Sciatic nerve (tissue), 2 donors: ENCODE measurements at places on chromosomes 3 and 15.
A peak's percentile ranks its signal among the peaks of the same experiment; 100 is the strongest.

DNA sequence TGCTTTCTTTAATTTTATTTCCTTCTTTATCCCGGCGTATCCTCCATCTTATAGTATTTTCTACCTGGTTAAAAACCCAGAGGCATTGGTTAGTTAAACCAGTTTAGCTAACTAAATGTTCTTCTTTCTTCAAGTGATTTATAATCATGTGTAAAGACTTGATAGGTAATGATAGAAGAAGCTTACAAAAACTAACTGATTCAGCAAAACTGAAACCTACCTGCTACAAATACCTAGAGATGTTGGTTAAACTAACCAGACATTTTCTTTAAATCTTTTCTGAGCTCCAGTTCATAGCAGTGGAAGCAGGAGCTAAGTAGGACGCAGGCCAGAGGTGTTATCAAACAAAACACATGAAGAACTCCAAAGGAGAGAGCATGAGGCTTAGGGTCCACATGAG lies 44.8 kb downstream of the LEO1 start:
- no peak for DNase-seq

DNA sequence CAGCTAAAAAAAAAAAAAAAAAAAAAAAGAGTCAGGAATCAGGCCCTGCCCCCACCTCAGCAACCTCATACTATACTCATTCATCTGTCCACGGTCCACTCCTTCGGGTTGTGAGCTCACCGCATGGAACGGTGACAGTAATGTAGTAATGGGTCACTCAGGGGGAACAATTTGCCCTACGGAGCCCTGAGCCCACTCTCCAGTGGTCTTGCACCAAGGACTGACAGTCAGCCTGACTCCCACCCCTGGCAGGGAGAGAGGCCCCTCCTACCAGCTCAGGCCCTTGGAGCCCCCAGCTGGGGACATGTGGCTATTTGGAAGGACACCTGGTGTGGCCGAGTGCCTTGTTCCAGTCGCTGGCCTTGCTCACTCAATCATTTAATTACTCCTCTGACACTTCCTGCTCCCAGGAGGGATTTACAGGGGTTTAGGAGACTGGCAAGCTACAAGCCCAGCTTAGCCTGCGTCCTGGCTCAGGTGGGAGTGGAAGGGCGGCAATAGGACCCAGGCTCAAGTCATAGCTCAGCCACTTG lies 19.9 kb upstream of the CACNA2D2 start:
- DNase-seq, result no peak

GRCh38 chr3:38151667-38152265 lies 13.3 kb downstream of the MYD88 start:
- DNase-seq, result no peak

GRCh38 chr3:66075281-66075680 lies 36.6 kb upstream of the MAGI1 start:
- no peak for DNase-seq

DNA sequence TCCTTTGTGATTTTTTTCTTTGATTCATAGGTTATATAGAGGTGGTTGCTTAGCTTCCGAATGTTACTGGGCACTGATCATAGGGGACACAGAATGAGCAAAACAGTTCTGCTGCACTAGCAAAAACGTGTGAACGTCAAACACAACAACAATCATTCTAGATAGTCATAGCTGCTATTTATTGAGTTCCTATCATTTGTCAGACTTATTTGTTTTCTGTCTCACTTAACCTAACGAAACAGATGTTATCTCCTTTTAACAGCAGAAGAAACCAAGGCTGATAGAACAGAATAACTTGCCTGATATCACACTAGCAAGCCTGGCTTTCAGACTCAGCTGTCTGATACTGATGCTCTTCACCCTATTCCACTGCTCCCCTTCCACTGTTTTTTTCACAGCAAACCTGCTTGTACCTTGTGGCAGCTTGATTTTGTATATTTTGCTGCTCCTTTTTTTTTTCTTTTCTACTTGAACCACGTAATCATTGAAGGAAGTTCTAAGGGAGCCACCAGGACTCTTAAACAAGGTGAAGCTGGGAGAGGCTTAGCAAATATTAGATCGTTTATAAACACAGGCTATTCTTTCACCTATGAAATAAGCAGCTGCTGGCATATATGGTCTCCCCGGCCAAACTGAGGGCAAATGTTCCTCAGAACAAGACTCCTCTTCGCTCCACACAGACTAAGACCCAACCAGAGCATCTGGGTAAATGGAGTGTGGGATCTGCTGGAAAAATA lies 78.8 kb downstream of the MCF2L2 start:
- no peak for DNase-seq

- DNase-seq, result no peak
Measured at GRCh38 chr3:115784739-115785536, 161.6 kb downstream of the GAP43 start.

DNA sequence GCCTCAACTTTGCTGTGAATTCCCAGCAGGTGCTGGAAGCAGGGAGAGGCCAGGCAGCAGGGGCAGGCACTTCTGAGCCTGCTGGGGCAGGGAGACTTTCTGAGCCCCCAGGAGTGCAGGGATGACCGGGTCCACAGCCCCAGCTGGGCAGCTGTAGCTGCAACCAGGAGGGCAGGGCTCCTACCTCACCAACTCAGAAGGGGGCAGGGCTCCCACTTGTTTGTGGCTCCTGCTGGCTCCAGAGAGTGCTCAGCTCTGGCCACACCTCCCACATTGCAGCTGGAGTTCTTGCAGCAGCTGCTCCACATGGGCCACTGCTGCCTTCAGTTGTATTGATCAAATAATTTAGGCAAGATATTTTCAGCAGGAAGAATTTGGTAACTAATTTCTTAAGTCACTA lies 812.3 kb downstream of the NSUN3 start:
- DNase-seq, result no peak

DNA sequence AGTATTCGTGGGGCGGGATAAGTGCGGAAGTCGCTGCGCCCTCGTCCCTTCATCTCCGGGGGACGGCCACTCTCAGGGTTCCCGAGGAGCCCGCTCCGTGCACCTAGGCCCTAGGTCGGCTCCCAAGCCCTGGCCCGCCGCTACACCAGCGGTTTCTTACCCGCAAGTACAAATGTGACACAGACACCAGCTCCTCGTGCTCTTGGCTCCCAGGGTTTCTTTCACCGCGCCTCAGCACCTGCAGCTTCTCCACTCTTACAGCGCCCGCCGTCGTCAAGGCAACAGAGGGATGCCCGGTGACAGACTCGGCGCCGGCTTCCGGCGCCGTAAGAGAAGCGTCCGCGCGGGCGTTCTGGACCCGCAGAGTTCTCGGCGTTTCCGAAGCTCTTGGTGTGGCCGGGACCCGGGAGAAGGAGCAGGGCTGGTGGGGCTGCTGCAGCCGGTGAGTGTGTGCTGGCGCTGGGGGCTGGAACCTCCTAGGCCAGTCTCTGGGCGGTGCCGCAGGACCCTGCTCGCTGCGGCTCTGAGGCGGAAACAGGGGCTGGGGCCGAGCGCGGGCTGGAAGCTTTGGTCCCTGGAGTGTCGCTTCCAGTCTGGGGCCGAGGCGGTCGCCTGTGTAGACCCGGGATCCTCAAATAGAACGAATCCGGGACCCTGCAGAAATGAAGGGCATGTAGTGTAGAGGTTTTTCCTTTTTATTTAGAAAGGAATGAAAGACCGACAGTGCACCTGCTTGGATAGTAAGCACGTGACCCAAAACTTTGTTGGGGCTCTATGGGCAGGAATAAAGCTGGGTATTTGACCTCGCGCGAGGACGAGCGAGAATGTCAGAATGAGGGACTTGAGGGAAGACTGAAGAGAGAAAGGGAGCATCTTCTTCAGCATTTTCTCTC lies 155.4 kb upstream of the GOLGA6L4 start:
- peak; percentile 54 for DNase-seq

DNA sequence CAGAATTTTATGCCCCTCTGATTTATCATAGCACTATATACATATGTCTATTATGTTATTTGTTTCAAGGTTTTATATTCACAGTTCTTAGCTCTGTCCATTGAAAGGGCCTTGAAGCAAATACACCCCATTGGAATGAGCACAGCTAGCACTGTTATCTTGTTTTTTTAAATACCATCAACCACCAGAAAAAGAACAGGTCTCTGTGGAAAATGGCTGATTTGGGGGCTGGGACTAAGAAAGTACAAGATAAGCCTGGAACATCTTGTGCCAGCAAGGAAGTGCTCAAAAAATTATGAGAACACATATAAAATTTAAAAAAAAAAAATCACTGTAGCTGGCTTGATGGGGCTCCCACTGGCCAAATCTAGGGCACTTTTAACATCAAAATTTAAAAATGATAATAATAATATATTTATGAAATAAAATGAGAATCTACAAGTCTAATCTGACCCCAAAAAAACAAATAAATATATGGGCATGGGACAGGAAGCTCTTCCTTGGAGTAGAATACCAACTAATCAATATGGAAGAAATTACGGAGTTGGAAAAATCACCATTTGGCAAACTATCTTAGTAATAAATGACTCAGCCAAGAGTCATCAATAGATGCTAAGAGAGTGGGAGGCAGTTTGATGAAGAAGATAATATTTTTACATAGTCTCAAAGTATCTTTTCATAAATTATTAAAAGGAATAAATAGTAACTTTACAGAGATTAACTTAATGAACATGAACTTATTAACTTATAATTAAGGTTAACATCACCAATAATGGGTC lies 20.5 kb downstream of the IFT80 start:
- no peak for DNase-seq

DNA sequence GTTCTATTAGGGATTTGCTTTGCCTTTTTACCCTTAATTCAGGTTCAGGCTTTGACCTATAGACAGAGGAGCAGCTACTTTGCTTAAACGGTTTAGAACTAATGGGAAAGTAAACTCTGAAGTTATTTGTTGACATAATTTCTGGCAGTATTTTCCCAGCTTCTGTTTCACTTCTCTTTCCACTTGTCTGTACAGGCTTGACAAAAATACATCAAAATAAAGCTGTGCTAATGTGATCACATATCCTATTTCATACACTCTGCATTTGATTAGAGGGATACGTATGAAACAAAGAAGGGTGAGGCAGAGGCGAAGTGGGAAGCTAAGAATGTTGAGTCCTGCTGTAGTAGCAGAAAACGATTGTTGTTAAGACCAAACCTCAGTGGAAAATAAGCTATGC lies 389.1 kb upstream of the RARB start:
- no peak for DNase-seq

GRCh38 chr15:101320501-101321052 lies 25.5 kb upstream of the SNRPA1 start:
- peak; percentile 64 for DNase-seq

DNA sequence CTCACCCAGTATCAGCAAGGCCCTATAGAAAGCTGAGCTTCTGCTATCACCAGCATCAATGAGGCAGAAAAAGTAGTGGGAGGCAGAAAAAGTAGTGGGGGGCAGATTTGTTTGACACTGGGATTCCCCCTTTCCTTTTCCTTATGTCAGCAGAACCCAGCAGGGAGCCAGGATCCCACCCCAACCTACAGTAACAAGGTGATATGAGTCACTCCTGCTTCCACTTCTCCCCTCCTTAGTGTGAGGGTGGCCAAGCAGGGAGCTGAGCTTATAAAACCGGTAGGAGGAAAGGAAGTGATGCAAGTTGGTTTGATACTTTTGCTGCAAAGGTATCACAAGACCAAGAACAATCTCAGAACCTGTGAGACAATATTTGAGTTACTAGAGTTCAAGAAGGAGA lies 128.7 kb downstream of the SCAPER start:
- DNase-seq, result no peak

DNA sequence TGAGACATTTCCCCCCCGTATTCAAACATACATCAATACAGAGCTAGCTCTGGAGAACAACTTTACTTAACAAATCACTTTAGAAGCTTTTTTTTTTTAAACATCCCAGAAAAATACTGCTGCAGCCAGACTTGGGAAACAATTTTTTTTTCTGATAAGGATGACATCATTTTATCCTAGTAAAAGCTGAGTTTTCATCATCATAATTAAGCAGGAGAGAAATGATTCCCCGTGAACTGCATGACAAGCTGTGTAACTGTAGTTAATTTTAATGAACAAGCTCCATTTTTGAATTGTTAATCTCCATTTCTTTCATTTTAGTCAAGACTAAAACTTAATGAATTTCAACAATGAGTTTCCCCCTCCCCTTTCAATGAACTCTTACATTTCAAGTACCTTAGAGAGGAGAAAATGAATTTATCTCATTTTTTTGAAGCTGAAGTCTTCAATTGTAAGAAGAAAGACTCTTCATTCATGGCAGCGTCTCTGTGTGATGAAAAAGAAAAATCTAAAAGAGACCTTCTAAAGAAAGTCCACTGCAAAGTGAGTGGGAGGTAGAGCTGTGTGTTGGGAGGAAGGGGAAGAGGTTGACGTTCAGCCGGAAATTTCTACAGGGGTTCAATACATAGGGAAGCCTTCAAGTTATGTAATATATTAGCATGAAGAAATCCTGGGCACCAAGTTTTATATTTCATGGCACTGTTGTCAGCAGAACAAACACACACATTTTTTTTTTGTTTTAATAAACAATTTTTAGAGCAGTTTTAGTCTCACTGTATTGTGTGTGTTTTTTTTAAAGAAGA lies 31.7 kb downstream of the HES1 start:
- DNase-seq, result no peak

GRCh38 chr3:135007607-135008006 lies 212.5 kb downstream of the EPHB1 start:
- DNase-seq, result no peak

DNA sequence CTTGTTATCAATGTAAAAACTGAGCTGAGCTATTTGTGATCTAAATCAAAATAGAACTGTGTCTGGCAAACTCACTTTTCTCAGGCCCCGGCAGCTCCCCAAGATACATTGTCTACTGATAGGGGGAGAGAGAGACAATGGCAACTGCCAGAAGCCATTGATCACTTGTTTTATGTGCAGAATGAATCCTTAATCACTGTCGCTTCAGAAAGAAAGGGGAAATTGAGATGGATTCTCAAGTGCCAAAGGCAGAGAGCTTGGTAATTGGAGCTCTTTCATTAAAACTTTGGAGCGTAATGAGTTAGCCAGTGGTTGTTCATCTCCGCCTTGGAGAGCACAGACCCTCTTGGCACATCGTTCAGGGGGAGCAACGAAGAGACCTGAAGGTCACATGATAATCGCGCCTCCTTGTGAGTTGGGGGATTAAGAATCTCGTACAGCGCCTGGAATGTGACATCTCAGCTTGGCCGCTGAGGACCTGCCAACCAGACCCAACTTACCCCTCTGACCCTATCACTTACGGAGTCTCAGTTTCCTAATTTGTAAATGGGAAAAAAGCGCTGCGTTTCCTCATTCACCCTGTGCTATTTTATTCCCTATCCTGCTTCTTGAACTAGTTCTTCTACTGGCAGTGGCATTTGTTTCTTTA lies 252.8 kb downstream of the VPS13C start:
- no peak for DNase-seq

GRCh38 chr3:43435706-43436105 lies 149.4 kb downstream of the SNRK start:
- DNase-seq, result no peak

- no peak for DNase-seq
Measured at GRCh38 chr3:42096796-42097565, 5.8 kb downstream of the TRAK1 start.

GRCh38 chr3:112293368-112294321 lies at the start of gene SLC9C1:
Gene SLC9C1, minus strand, starts transcription at chr3:112294216. Its CDS starts 7,425 bp downstream, at chr3:112286791.
- DNase-seq, result peak; percentile 56

DNA sequence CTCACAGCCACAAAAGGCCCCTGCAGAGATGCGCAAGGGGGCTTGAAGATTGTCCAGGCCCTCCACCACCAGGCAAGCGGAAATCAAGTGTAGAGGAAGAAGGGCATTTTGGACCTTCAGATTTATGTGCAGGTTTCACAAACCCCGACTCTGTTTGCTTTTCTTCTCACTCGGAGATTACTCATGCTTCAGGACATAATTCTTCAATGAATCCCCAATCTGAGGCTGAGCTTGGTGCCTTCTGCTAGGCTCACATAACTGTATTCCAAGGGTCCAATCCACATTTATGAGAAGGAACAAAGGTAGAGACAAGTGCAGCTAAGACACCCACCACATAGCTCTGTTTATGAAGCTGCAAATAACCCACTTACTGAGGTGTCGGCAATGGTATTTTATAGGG lies 50.6 kb upstream of the NMNAT3 start:
- no peak for DNase-seq
